NCI-H1048 (cell line): ENCODE measurements at places on chromosomes 3 and 15.

DNA sequence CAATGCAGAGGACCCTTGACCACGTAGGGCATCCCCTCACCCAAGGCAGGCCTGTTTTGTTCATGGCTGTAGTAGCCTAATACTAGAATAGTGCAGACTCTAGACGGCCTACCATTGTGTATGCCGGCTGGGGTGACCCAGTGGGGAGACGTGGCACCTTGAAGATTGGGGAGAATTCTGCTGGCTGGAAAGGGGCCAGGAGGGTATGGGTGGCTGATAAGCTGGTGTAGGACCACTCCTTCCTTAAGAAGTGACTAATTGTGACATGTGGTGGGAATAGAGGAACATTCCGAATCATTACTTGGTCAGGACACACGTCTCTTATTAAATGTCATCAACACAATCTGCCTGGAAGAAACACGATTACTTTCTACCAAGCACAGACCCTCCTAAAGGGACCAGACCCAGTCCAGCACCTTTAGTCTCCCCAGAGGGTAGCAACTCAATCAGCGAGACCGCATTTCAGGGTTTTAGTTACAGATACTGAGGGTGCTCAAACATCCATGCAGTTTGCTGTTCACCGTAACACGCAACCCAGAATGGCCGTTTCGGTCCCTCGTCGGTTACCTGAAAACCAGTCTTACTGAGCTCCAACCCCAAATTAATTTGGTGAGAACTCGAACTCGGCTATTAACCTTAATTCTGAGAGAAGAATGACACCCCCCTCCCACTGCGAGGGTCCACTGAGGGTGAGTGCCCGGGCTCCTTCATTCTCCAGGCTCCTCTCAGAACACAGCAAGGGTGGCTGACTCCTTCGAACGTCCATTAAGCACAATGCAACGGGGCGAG, 1.6 kb upstream of the KLF13 start:
- DNase-seq = no peak

GRCh38 chr15:23081271-23081670, 41.9 kb upstream of the TUBGCP5 start:
- DNase-seq = no peak

GRCh38 chr3:43105596-43106292, at the start of gene POMGNT2:
POMGNT2 (minus strand) TSS chr3:43106079; CDS start chr3:43081431, 24,648 bp downstream.
- peak; percentile 76 for DNase-seq

- DNase-seq = no peak
Observed at GRCh38 chr3:11778248-11778647, 68.4 kb downstream of the TAMM41 start.

GRCh38 chr3:138362538-138362937, 14.2 kb downstream of the MRAS start:
- no peak for DNase-seq

DNA sequence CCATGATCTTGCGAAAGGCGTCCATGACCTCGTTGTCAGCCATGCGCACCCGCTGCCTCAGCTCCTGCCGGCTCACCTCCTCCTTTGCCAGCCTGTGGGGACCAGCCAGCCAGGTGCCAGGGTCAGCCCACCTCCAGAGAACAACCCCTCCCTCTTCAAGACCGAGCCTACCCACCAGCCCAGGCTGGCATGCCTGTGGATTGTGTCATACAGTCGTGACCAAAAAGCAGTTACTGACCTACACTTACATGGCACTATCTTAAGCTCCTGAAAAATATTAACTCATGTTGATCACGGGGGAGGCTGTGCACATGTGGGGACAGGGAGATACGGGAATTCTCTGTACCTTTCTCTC, 10.7 kb upstream of the CAMK1 start:
- no peak for DNase-seq

GRCh38 chr3:58062472-58062871, 54.2 kb downstream of the FLNB start:
- DNase-seq = no peak
